Activated gamma-delta T cell treated with Interleukin-2 at 50 U/mL for 16 hours (primary cell): ENCODE measurements at places on chromosomes 3 and 15.

- DNase-seq: no peak
Observed at GRCh38 chr3:183812761-183813445, 12.5 kb downstream of the MAP6D1 start.

DNA sequence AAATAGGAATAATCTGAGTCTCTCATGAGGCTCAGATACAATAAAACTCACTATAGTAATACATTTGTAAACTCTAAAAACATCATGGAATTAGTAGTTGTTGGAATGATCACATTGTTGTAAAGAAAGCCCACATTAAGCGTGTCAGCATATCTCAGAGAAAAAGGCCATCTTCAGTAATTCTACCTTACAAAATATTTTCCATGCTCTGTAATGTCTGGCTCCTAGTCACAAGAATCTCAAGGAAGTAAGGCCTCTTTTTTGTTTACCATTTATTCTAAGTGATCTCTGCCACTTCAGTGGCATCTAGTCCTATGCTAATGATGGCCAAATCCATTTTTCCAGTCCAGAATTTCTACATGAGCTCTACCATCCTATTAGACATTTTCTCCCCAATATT lies 240.2 kb upstream of the ZNF717 start:
- DNase-seq: no peak

DNA sequence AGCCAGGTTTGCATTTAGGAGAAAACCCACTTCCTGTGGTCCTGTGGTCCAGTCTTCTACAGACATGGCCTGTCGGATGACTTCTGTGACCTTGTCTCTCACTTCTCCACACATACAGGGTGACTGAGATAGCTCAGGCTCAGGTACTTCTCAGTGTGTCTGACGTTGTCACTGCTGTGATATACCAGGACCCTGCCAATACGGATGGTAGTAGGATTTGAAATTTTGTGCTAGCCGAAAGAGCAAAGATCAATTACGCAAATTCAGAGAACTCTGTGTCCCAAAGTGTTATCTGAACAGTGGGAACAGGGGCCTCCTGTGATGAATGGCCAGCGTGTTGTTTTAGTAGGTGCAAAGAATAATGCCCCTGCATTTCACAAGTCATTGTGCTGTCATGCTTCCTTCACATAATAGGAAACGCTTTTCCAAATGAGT lies 128.9 kb downstream of the MCTP2 start:
- no peak for DNase-seq

- no peak for DNase-seq
Observed at GRCh38 chr3:81003817-81004216, 757.6 kb downstream of the GBE1 start.

DNA sequence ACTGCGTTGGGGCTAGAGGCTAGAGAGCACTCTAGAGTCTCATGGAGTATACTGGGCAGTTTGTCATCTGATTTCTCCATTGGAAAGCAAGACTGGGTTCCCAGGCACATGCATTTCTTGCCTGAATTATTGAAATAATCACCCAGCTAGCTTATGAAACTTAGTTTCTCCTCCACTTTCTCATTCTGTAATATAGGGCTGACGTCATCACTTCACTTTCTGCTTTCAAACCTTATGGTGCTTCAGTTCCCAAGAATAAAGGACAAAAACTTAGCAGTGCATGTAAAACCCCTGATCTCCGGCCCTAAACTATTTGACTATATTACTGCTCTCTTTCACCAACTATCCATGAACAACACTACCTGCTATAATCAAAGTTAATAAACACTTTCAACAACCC lies 147.9 kb downstream of the IGSF11 start:
- no peak for DNase-seq

DNA sequence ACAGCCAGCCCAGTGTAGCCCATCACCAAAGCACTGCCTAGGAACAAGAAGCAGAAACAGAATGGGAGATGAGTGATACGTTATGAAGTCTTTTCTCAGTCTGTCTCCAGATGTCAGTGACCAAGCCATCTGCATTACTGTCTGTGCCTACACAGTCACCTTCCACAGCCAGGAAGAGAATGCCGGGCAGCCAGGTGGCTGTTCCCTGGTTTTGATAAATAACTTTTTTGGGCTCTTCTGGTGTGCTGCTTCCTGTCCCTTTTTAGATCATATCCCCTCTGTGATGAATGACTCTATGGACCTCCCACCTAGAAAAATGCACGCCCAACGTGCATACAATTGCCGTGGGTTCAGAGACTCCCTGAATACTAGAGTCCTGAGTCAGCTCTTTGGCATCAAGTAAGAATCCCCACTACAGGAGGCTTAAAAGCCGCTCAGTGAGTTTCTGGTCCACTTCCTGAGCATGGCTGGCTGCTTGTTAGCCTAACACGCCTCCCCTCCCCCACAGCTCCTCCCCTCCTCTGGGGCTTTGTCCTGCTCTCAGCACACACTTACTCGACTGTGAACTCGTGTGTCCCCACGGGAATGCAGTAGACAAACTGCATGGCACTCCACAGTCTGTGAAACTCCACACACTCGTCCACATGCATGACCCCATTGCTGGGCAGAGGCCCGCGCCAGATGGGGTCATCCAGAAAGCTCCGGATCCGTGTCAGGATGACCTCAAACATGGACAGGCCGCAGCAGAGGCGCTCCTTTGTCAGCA lies 34.7 kb downstream of the NIPA2 start:
- no peak for DNase-seq

DNA sequence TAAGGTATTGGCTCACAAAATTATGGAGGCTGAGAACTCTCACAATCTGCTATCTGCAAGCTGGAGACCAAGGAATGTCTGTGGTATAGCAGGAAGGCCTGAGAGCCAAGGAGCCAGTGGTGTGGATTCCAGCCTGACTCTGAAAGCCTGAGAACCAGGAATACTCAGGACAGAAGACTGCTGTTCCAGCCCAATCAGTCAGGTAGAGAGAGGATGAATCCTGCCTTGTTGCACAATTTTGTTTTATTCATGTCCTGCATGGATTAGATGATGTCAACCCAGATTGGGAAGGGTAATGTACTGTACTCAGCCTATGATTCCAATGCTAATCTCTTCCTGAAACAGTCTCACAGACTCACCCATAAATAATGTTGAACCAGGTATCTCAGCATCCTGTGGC lies 312.4 kb upstream of the KCNMB2 start:
- no peak for DNase-seq

DNA sequence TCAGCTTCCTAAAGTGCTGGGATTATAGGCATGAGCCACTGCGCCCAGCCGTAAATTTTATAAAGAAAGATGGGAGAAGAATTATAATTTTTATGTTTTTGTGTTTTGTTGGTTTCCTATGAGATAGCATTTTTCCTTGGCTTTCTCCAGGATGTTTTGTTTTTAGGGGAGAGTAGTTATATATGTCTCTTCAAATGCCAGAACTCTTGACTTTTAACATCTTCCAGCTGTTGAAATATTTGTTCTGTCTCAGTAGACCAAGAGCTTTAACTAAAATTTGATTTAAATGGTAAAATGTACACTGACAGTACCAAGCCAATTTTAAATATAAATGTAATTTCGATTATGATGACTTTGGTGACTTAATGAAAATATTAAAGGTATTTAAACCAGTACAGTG lies 96.8 kb downstream of the DHX36 start:
- DNase-seq: no peak

- DNase-seq: no peak
Observed at GRCh38 chr3:110624576-110624975, 447.0 kb upstream of the NECTIN3 start.

- DNase-seq: no peak
Observed at GRCh38 chr15:91542226-91542625, 311.3 kb upstream of the SLCO3A1 start.
